Activated CD8-positive, alpha-beta T cell treated with anti-CD3 and anti-CD28 coated beads for 36 hours (primary cell): ENCODE measurements at places on chromosomes 7 and 10.

DNA sequence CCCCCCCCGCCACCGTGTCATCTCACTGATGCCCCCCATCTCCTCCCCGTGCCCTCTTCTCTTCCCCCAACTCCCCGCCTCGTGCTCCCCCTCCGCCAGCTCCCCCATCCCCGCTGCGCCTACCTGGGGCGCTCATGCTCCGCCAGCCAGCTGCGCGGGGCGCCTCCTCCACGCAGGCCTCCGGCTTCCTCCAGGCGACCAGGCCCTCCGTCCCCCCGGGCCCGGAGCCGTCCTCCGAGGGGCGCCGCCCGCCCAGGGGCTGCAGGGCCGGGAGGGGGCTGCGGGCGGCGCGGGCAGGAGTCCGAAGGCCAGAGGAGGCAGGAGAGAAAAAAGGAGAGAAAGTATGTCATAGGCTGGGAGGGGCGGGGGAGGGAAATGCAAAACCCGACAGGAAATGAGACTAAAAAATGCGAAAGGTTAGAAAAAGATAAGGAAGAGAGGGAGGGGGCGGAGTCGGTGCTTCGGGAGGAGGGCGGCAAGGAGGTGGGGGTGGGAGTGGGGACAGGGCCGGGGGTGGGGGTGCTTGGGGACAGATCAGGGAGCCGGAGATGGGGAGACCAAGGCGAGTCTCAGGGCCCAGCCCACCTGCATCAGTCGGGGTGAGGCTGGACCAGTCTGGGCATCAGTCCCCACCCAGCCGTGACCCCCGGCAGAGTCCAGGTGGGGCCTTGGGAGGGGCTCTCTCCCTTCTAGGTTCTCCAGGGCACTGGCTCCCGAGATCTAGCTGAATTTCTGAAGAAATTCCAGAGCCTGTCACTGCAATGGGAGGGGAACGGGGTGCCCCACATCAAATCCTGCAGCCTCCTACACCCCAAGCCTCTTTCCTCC, at the start of gene CARD11:
TSS of gene CARD11 (minus strand) at position 324 of the 828 bp plus-strand sequence. CDS start 85,361 bp downstream, outside the sequence.
- DNase-seq: peak; percentile 78

GRCh38 chr10:61785473-61786105, 115.9 kb upstream of the ARID5B start:
- no peak for DNase-seq

GRCh38 chr7:132783824-132784223, 207.6 kb upstream of the PLXNA4 start:
- DNase-seq: no peak

GRCh38 chr7:48876087-48876486, 48.3 kb upstream of the CDC14C start:
- no peak for DNase-seq

DNA sequence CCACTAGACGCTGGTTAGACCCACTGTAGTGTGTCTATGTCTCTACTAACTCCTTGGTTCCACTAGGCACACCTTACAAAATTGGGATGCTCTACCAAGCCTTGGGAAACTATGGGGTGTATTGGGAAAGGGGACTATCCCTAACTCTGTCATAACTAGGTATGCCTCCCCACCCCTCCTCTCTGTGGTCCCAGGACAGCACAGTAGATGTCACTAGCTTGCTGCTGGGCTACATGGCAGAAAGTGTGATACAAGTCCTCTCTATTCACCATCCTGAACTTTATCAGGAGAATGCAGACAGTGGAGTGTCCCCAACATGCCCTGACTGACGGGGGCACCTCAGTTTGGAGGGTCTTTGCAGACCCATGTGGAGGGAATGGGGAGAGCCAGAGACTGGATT, 30.3 kb upstream of the TMEM273 start:
- DNase-seq: no peak

DNA sequence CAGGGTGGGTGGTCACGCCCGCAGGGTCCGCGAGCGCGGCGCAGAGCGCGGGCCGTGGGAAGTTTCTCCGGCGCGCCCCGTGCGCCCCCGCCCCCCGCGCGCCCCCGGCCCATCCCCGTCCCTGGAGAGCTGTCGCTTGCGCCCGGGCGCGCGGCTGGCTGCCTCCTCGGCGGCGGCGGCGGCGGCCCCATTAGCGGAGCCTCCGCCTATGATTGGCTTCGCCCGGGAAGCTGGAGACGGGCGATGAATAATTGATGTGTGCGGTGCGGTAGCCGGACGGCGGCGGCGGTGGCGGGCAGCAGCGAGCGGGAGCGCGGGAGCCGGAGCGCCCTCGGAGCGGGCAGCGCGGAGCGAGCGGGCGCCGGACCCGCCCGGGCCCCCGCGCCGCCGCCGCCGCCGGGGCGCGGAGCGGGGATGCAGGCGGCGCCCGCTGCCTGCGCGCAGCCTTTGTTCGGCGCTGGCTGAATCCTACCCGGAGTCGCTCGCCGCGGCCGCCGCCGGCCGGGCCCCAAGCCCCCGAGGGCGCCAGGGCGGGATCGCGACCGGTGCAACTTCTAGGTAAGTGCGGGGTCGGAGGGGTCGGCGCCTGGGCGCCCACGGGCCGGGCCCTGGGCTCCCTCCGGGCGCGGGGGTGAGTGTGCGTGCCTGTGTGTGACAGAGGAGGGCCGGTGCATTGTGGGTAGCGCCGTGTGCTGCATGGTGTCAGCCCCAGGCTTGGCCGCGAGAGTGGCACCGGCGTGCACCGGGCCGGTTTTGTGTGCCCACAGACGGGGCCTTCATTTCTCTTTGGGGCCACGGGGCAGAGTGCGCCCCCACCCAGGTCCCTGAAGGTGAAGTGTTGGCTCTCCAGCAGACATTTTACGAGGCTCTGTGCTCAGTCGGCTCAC, 103.8 kb upstream of the PPIF start:
- peak; percentile 85 for DNase-seq

- no peak for DNase-seq
Observed at GRCh38 chr10:785861-786214, 96.4 kb upstream of the DIP2C start.

- DNase-seq: peak; percentile 47
Observed at GRCh38 chr10:69315610-69316312, 37.5 kb downstream of the HK1 start.

DNA sequence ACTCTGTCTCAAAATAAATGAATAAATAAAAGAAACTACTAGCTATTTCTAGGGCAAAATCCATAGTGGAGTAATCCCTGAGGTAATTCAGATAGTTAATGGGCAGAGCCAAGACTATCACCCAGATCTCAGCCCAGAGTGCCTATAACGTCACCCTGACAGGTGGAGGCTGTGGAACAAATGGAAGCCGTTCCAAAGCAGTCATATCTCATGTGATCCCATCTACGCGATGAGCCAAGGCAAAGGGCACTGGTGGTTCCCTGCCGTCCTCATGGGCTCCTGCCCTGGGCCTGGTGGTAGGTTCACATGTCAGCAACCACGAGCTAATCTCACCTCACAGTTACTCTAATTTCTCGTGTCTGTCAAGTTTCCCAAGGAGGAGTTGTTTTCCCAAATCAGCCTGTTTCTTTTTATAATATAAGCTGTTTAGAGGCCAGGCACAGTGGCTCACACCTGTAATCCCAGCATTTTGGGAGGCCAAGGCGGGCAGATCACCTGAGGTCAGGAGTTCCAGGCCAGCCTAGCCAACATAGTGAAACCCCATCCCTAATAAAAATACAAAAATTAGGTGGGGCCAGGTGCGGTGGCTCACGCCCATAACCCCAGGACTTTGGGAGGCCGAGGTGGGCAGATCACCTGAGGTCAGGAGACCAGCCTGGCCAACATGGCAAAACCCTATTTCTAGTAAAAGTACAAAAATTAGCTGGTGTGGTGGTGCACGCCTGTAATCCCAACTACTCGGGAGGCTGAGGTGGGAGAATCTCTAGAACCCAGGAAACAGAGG, 22.5 kb upstream of the ASCC1 start:
- DNase-seq: no peak

DNA sequence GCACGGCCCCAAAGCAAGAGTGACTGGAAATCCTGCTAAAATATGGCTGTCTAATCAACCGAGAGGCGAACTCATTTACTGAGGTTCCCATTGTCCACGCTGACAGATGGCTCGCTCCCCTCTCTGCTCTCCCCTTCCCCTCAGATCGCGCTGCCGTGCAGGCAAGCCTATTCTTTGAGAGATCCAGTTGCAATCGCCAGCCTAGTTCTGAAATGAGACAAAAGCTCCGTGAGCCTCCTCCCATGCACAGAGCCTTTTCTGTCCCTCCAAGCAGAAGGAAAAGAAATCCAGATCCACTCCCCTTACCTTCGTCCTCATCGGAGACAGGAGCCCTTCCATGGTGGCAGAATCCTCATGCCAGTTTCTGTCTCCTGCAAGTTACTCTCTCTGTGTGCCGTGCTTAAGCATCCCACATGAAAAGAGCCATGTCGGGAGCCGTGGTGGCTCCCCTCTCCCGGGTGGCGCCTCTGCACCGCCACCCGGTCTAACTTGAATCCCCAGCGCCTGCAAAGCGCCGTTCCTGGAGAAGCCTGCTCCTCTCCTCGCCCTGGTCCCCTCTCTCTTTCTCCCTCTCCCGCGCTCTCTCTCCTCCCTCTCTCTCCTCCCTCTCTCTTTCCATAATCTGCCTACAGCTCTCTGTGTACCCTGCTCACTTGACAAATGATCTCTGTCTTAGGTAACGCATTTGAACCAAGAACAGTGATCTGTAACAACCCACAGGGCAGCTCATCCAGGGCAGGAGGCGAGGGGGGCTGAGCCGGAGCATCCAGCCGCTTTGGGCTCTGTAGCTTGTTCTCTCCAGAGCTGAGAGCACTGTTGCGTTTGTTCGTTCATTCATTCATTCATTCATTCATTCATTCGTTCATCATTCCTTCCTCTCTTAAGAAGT, 156.8 kb downstream of the FRMD4A start:
- DNase-seq: no peak

- DNase-seq: no peak
Observed at GRCh38 chr7:100358027-100358856, at the start of gene PILRB. Gene PILRB (plus strand): TSS chr7:100358117. CDS start chr7:100358303, 186 bp downstream.

DNA sequence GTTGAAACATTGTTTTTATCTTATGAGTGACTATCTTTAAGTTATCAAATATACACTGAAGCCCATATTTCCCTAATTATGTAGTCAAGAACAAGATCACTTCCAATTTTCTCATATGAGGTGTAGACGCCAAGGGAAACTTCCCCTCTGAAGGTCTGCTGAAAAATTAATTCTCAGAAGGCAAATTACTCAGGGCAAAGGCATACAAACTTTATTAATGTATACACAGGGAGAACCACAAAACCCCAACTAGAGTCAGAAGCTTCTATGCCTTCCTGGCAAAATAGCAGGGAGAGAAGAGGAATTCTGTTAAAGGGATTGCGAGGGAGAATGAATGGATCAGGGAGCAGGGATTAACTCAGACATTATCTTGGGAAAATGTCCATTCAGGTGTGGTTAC, 83.4 kb downstream of the DOCK4 start:
- DNase-seq: no peak

DNA sequence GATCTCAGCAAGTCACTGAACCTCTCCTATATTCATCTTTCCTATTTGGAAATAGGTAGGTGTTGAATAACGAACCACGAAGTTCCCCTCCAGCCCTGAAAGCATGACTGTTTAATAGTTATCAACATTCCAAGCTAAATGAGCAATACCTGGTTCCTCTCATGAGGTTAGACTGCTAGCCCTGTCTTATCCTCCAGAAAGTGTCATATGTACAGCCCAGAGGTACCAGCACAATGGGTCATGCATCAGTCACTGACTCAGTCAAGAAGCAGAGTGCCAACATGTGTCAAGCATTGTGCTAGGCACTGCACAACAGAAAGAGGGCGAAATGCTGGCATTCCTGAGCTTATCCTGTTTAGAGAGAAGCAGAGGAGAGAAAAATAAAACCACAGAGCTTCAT, 70.0 kb downstream of the AMPH start:
- DNase-seq: no peak

DNA sequence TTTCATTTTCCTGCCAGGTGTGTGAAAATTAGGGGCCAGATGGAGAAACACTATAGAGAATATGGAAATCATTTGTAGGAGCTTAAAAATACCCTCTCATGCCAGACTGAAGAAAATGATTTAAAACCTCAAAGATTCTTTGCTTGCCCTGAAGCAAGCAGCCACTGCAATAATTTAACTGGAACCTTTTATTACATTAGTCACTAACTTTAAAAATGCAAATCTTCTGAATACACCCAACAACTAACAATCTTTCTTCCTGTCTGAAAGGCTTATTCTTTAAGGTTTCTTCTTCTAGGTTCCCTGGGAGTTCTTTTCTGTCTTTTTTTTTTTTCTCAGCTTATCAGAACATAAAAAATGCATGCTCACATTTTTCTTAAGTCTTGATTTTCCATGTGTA, 238.5 kb upstream of the KMT2E start:
- no peak for DNase-seq

DNA sequence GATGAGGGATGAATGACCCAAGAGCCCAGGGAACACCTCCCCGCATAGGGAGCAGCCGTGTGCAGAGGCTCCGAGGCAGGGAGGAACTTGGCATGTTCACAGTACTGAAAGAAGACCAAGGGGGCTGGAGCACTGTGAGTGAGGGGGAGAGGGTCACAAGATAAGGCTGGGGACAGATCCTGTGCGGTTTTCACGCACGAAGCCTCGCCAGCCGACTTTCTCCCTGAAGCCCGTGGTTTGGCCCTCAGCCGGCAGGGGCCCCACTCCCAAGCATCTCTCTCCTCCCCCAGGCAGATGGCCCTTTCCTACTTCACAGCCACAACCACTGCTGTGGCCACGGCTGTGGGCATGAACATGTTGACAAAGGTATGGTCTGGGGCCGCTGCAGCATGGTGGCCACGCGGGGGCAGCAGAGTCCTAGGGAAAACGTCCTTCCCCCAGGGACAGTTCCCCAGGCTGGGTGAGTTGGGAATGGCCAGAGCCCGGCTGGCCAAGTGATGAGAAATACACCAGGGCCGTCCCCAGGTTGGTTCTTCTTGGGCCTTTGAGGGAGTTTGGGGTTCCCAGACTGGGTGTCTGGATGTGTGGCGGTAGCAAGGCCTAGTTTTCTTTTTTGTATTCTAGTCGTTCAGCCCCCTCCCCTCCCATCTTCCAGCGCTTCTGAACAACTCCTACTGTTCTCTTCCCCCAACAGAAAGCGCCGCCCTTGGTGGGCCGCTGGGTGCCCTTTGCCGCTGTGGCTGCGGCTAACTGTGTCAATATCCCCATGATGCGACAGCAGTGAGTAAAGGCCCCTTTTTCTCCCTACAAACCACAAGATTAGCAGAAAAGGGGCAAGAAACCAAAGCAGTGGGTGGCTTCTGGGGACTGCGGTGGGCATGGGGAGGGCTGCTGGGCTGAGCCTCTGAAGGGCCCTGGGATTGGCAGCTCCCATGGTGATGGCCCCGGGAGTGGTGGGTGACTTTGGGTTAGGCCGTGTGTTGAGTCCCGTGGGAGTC, 14.4 kb upstream of the WBP1L start:
- peak; percentile 76 for DNase-seq

GRCh38 chr7:81562581-81562980, 207.3 kb downstream of the HGF start:
- no peak for DNase-seq

DNA sequence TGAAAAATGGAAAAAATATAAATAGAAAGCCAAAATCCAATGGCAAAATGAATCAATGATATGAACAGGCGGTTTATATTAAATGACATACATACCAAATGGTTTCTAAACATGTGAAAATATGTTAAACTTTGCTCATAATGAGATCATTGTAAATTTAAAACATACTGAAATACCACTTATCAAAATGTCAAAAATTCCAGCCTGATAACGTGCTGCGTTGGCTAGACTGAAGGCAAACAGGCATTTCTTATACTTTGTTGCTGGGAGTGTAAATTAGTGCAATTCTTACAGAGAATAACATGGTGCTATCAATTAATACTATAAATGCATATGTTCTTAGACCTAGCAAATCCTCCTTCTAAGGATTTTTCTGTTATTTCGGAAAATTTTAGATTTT, 225.8 kb upstream of the FAM3C start:
- no peak for DNase-seq
